H1 (cell line): ENCODE measurements at places on chromosomes 16 and 17.
A peak's percentile ranks its signal among the peaks of the same experiment; 100 is the strongest.

GRCh38 chr17:6303664-6304063 is 131.3 kb downstream of the AIPL1 start:
- no peaks in the 10 kb centered on the region for H3K36me3 ChIP-seq
- no peaks in the 10 kb centered on the region for H3K27me3 ChIP-seq
- no peaks in the 10 kb centered on the region; the same call in 1 of the 2 replicates for H3K4me1 ChIP-seq
- no peak overlapping the region for H3K4me3 ChIP-seq
- no peak for DNase-seq

GRCh38 chr16:85353839-85354685 is 241.8 kb upstream of the CIBAR2 start:
- H3K27ac ChIP-seq, result no peak overlapping the region
- H3K4me1 ChIP-seq, result no peaks in the 10 kb centered on the region; the same call in 1 of the 2 replicates
- no peak overlapping the region for H3K4me3 ChIP-seq
- H3K36me3 ChIP-seq, result no peaks in the 10 kb centered on the region

- H3K27ac ChIP-seq, result no peak overlapping the region
- H3K4me3 ChIP-seq, result no peak overlapping the region
- no peaks in the 10 kb centered on the region for H3K36me3 ChIP-seq
- H3K4me1 ChIP-seq, result no peaks in the 10 kb centered on the region; the same call in 1 of the 2 replicates
These were observed 8.0 kb upstream of the NT5M start for GRCh38 chr17:17295141-17295540.

- no peak for DNase-seq
- H3K27ac ChIP-seq, result no peak overlapping the region
- H3K36me3 ChIP-seq, result no peaks in the 10 kb centered on the region
- H3K4me1 ChIP-seq, result no peaks in the 10 kb centered on the region
- no peak overlapping the region for H3K4me3 ChIP-seq
- H3K27me3 ChIP-seq, result no peaks in the 10 kb centered on the region
These were observed 20.7 kb upstream of the PLCG2 start for GRCh38 chr16:81758376-81758775.

GRCh38 chr16:86002178-86002900 is 103.4 kb downstream of the IRF8 start:
- no peaks in the 10 kb centered on the region for H3K36me3 ChIP-seq
- H3K27me3 ChIP-seq, result no peaks in the 10 kb centered on the region
- no peak for DNase-seq
- H3K4me1 ChIP-seq, result no peaks in the 10 kb centered on the region

DNA sequence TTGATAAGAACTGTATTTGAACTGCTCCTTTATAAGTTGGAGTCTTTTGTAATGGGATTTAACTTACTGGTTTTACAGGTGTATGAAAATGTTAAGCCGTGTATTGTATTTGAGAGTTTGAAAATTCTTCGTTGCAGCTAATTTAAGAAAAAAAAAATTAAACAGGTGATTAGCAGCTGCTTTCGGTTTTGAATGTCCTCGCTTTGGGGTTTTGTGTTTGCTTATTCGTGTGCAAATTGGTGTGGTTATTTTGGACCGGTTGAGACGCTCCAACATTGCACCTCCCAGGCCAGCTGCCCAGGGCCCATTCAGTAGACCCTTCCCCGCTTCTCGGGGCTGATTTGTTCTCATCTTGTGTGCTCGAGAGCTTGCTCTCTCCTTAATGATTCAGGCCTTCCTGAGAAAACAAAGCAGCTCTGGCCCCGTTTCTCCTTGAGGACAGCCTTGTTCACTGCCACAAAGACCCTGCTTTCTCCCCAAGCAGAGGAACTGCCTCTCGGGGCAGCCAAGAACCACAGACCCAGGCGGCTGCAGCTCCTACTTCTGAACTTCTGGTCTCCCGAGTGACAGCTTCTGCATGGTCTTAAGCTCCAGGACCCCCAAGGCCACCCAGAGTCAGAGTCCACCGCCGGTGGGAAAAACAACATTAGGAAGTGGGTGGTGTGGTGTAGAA is 100.5 kb downstream of the MSI2 start:
- H3K27ac ChIP-seq, result peak overlapping the region; percentile 19; the same call in 1 of the 2 replicates
- H3K27me3 ChIP-seq, result no peaks in the 10 kb centered on the region
- H3K36me3 ChIP-seq, result no peaks in the 10 kb centered on the region
- peaks cover 5% of the 10 kb centered on the region; the same call in 1 of the 2 replicates for H3K4me1 ChIP-seq

DNA sequence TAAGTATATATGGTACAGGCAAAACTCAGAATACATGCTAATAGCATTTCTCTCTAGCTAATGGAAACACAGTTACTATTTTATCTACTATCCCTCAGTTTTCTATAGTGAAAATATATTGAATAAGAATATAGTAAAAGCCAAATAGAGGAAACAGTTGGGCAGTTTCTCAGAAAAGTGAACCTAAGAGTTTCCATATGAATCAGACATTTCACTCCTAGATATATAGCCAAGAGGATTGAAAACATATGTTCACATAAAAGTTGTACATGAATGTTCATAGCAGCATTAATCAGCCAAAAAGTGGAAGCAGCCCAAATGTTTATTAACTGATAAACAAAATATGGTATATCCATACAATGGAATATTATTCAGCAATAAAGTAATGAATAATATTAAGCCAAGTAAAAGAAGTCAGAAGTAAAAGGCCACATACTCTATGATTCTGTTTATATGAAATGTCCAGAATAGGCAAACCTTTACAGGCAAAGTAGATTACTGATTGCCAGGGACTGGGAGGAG is 134.6 kb downstream of the CYB561 start:
- no peak overlapping the region for H3K27ac ChIP-seq
- no peaks in the 10 kb centered on the region for H3K27me3 ChIP-seq
- no peak overlapping the region for H3K4me3 ChIP-seq
- H3K4me1 ChIP-seq, result no peaks in the 10 kb centered on the region
- no peak for DNase-seq
- no peaks in the 10 kb centered on the region for H3K36me3 ChIP-seq

DNA sequence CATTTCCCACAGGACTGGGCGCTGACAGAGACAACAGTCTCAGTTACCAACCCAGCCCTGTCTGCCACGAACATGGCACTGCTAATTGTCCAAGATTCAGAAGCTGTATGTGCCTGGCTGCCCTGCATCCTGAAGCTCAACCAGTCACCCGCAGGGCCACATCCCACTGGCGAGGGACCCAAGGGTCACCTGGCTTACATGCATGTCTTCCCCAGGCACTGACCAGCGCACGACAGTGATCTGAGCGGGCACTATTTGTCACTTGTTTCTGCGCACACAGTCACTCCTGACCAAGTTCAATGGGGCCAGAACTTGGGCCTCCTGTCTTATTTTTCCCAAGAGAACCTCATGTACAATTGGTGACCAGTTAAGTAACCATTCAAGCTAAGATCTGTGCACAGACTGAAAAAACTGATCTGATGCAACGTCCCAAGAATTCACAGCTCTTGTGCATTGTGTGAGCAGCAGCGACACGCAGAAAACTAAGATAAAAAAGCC is 13.1 kb downstream of the USP7 start:
- no peak overlapping the region for H3K27ac ChIP-seq
- DNase-seq, result no peak
